ENCODE measurements at places on chromosomes 1 and 21.

GRCh38 chr1:200971955-200972711 lies 51.4 kb downstream of the KIF21B start:
- peak; percentile 65 for DNase-seq

GRCh38 chr1:86277936-86278335 lies 118.2 kb downstream of the ODF2L start:
- DNase-seq = no peak

- no peak for DNase-seq
These were observed 1.8 kb upstream of the OMA1 start for GRCh38 chr1:58548371-58548770.

GRCh38 chr1:74486036-74486435 lies 26.4 kb downstream of the LRRC53 start:
- DNase-seq = peak; percentile 23

GRCh38 chr1:204001166-204001901 lies 71.6 kb upstream of the SOX13 start:
- no peak for DNase-seq

DNA sequence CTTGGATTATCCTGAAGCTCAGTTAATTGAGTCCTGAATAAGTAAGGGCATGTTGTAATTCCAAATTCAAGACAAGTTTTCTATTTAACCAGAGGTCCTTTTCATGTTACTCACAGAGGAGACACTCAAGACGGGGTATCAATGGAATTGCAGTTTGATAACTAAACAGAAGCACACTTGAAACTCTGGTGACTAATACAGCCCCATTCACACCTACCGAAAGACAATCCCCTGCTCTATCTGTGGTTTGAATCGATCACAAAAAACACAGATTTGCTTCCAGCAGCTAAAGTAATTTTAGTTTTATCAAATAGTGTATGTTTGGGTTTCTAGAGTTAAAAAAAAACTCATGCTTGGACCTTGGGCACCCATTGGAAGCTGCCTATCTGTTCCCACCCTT lies 60.4 kb downstream of the TEX35 start:
- no peak for DNase-seq

GRCh38 chr1:59994302-59995198 lies 68.0 kb upstream of the CYP2J2 start:
- DNase-seq = no peak

- no peak for DNase-seq
These were observed 43.4 kb downstream of the ZBTB40 start for GRCh38 chr1:22494943-22495579.

- no peak for DNase-seq
These were observed 77.0 kb downstream of the ZMYM4 start for GRCh38 chr1:35345439-35345981.

DNA sequence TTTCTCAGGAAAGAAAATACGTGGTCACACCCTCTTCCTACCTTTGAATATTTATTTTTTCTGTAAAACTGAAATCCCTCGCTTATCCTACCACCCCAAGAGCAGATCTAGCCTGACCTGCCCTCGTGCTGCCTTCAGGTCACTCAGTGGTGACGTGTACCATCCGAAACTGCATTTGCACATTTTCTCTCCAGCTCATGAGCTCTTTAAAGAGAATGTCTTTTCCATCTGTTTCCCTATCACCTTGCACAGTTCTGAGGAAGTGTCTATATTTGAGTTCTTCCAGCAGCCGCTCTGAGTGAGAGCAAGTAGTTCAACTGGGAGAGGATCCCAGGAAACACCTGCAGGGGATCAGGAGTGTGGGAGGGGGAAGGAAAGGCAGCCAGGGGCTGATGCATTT lies 91.7 kb downstream of the OMA1 start:
- no peak for DNase-seq

DNA sequence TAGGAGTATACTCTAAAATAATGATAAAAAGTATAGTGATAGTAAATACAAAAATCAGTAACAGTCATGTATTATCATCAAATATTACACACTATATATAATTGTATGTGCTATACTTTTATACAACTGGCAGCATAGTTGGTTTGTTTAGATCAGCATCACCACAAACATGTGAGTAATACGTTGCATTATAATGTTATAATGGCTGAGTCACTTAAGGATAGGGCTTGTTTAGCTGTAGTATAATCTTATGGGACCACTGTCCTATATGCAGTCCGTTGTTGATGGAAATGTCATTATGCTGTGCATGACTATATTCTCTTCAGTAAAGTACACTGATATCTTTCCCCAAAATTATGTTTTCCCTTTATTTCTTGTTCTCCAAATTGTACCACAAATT lies 92.8 kb downstream of the LYPLAL1 start:
- DNase-seq = no peak

- no peak for DNase-seq
These were observed 23.4 kb downstream of the PRKCZ start for GRCh38 chr1:2073382-2074230.

DNA sequence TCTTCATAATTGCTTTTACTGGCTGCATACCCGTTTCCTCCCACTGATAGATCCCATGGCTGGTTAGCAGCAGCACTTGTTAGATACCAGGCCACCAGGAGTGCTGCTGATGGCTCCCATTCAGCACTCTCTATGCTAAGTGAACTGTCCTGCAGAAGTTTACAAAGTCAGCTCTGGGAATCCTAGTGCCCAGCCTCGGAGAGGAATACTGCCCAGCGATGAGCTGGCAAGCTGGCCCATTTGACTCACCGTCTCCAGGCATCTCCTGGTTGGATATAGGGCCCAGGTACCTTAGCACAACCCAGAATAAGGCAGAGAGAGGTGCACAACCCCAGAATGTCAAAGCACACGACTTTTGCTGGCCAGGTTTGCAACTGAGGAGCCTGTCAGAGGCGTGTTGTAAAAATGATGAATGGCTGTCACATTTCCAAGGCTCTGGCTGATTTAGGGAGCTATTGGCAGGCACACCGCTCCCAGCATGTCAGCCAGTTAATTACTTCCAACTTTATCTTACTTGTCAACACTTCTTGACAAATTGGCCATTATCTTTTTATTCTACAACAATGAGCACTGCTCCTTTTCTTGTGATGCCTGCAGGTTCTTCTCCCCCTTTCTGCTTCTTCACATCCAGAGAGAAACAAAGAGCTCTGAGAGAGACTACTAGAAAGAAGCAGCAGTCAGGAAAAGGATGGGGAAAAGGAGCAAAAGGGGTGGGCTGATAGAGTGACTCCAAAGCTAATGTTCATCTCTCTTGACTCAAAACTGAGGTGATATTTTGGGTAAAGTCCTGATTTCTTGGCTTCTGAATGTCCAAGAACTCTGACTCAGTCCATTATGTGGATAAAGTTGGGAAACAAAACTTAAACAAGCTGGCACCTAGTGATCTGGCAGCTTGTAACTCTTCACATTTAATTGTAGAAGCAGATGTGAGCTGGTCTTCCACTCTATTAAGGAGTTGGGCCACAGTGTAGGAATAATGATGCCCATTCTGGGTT lies 10.8 kb upstream of the ANGPTL7 start:
- DNase-seq = no peak

Data from KBM-7 (cell line).